ENCODE measurements at places on chromosomes 16 and 17.
A peak's percentile ranks its signal among the peaks of the same experiment; 100 is the strongest.

DNA sequence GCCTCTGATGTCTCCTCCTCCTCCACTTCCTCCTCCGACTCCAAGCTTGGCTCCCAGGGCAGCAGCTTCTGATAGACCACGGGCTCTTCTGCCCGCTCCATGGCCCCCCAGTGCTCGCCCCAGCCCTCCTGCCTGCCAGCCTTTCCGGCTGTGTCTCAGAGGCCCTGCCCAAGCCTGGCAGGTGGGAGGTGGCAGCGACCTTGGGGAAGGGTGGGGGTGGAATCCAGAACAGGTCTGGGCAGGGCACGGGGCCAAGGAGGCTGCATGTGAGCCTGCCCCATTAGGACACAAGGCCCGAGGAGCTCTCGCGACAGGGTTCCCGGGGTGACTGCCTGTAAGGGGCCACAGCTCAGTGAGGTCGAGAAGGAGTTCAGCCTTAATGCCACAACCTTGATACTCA lies at the start of gene GGT6:
Gene GGT6, minus strand, starts transcription at position 157 of the 400 bp plus-strand sequence. Its CDS starts 56 bp downstream, at position 101.
- H3K27ac ChIP-seq, result no peak within 1 kb of the TSS
- H3K36me3 ChIP-seq, result no peaks in the 10 kb centered on the region
- H3K4me1 ChIP-seq, result peaks cover 12% of the 10 kb centered on the region
- H3K4me3 ChIP-seq, result no peak within 1 kb of the TSS
- H3K27me3 ChIP-seq, result no peaks in the 10 kb centered on the region

- H3K27ac ChIP-seq, result no peak overlapping the region
- H3K27me3 ChIP-seq, result peaks cover 6% of the 10 kb centered on the region
- no peaks in the 10 kb centered on the region for H3K4me1 ChIP-seq
- no peak overlapping the region for H3K4me3 ChIP-seq
- no peaks in the 10 kb centered on the region for H3K36me3 ChIP-seq
Observed at GRCh38 chr17:79877041-79877440, 37.8 kb upstream of the CBX4 start.

- H3K27me3 ChIP-seq, result no peaks in the 10 kb centered on the region
- H3K4me1 ChIP-seq, result peaks cover 34% of the 10 kb centered on the region
- H3K4me3 ChIP-seq, result peak overlapping the region; percentile 84
Observed at GRCh38 chr17:64128787-64129514, 993 bp downstream of the ERN1 start.

DNA sequence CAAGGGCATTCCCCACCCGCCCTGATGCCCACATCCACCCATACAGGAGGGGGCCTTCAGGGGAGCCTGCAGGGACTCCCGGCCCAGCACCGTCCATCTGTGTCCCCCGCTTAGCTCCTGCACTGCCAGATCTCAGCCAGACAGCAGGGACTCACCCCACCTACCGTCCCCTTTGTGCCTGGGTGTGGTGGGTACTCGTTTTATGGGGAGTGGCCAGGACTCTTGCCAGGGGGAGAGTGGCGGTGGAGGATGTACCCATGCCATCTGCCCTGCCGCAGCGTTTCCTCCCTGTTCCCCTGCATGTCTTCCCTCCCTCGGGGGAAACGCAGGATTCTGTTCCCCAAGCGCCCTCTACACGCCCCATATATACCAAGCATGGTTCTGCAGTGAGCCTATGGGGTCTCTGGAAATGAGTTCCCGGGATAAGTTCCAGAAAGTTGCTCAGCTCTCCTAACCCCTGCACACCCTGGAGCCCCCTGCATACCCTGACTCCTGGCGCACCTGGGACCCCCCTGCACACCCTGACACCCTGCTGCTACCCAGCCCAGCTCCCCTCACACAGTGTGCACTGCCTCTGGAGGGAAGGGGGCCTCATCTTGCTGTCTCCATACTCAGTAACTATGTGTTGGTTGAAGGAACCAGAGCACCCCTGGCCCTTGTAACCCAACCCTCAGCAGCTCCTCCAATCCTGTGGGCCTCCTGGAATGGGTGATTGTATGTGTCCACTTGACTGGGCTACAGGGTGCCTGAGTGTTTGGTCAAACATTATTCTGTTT lies 4.2 kb upstream of the MAFG start:
- peaks cover 10% of the 10 kb centered on the region for H3K4me1 ChIP-seq
- H3K27ac ChIP-seq, result no peak overlapping the region
- no peaks in the 10 kb centered on the region for H3K27me3 ChIP-seq
- peaks cover 12% of the 10 kb centered on the region for H3K36me3 ChIP-seq

DNA sequence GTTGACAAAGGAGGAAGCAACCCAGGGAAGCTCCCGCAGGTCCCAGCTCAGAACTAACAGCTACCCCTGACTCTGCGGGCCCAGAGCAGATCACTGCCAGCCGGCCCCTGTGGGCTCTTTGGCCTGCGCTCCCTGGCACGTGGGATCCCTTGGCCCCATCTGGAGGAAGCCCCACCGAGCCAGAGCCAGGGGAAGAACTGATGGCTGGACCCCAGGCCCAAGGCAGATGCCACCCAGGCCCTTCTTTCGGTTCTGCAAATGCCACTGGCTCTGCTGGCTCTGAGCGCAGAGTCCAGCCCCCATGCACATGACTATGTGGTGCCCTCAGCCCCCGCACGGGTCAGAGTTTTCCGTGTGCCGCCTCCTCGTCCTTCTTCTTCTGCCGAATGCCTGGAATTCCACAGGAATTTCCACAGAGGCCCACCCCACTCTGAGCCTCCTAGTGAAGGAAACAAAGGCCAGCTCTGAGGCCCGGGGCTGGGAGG lies 35.8 kb upstream of the SNN start:
- peak overlapping the region; percentile 13 for H3K4me3 ChIP-seq
- peak overlapping the region; percentile 95 for H3K27ac ChIP-seq
- no peaks in the 10 kb centered on the region for H3K36me3 ChIP-seq

DNA sequence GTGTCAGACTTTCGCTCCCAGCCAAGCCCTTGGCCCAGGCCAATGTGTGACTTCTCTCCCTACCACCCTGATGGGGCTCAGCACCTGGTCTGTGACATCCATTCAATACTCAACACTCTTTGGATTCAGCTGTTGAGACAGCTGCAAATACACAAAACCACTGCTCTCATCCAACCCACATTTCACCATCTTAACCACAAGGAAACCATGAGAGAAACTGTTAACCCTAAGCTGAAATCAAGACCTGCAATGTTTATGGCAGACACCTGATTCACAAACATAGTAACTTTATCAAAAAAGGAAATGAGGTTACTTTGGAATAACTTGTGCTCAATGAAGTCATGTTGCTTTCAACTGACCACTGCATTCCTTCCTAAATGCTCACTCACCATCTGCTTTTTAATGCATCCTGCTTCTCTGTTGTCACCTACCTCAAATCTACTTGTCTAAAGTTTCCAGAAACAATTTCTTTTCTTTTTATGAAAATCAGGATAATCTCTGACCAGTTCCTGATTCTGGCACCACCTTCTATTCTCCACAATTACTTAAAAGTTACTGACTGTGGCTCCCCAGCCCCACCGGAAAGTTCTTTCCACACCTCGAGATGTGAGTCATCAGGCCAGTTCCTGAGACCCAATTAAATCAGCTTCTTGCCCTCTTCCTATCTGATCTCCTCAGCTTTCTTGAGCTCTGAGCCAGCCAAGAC lies 88.2 kb downstream of the NOG start:
- peaks cover 15% of the 10 kb centered on the region for H3K4me1 ChIP-seq
- peak; percentile 82 for DNase-seq
- H3K36me3 ChIP-seq, result no peaks in the 10 kb centered on the region
- no peak overlapping the region for H3K4me3 ChIP-seq
- no peak overlapping the region for H3K27ac ChIP-seq

DNA sequence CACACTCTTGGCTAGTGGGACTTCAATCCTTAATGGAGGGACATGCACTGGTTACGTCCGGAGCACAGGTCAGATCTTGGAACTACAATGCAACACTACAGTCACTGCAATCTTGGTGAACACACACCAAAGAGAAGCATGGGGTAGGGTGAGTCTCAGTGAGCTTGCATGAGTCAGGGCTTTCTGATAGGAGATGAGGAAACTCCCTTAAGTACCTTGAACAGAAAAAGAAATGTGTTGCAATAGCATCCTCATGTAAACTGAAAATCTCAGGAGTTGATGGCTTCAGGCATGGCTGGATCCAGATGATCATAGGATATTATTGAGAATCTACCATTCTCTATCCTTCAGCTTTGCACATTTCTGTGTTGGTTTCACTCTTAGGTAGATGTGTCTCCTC lies 54.1 kb downstream of the CES1 start:
- H3K36me3 ChIP-seq, result no peaks in the 10 kb centered on the region
- no peak for DNase-seq
- H3K4me1 ChIP-seq, result no peaks in the 10 kb centered on the region
- H3K4me3 ChIP-seq, result no peak overlapping the region

GRCh38 chr17:72665852-72666851 lies 426.3 kb downstream of the SLC39A11 start:
- H3K27ac ChIP-seq, result no peak overlapping the region
- H3K4me3 ChIP-seq, result no peak overlapping the region
- DNase-seq, result no peak
- no peaks in the 10 kb centered on the region for H3K4me1 ChIP-seq

- no peaks in the 10 kb centered on the region for H3K36me3 ChIP-seq
- peaks cover 8% of the 10 kb centered on the region for H3K4me1 ChIP-seq
- DNase-seq, result no peak
- no peak overlapping the region for H3K27ac ChIP-seq
Observed at GRCh38 chr17:68238164-68238870, 9.5 kb upstream of the AMZ2 start.

GRCh38 chr17:44277976-44278375 lies 10.0 kb upstream of the SLC4A1 start:
- no peaks in the 10 kb centered on the region for H3K27me3 ChIP-seq
- no peaks in the 10 kb centered on the region for H3K36me3 ChIP-seq
- peaks cover 12% of the 10 kb centered on the region for H3K4me1 ChIP-seq
- peak; percentile 71 for DNase-seq
- no peak overlapping the region for H3K27ac ChIP-seq

Measured in osteoblast (primary cell).